ENCODE measurements at places on chromosomes 7 and 10. TPM values are rescaled to one million over a fixed set of nuclear protein-coding genes. Genes with fewer than 3 reads are reported as not detected.

The UPK3B gene
- total RNA-seq = not detected

The BRAF gene
- total RNA-seq = 28.4 TPM

The CDHR3 gene
- total RNA-seq = 1.4 TPM

The TSPAN15 gene
- total RNA-seq = 1.4 TPM

The AGAP5 gene
- 8.6 TPM for total RNA-seq

The GCK gene
- total RNA-seq = 1.0 TPM

The NPSR1 gene
- not detected for total RNA-seq

GRCh38 chr10:48818861-48819520 lies 120.6 kb downstream of the LRRC18 start:
- no peak for DNase-seq

DNA sequence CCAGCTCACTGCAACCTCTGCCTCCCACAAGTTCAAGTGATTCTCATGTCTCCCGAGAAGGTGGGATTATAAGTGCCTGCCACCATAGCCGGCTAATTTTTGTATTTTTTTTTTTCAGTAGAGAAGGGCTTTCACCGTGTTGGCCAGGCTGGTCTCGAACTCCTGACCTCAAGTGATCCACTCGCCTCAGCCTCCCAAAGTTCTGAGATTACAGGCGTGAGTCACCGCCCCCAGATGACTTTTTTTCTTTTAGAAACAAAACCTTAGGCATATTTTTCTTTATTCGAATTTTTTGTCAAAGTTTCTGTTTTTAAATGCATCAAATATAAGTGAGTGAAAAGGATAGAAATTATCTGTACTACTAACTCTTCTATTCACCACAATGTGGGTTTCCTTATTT lies 113.1 kb downstream of the LRRC4 start:
- no peak for DNase-seq

DNA sequence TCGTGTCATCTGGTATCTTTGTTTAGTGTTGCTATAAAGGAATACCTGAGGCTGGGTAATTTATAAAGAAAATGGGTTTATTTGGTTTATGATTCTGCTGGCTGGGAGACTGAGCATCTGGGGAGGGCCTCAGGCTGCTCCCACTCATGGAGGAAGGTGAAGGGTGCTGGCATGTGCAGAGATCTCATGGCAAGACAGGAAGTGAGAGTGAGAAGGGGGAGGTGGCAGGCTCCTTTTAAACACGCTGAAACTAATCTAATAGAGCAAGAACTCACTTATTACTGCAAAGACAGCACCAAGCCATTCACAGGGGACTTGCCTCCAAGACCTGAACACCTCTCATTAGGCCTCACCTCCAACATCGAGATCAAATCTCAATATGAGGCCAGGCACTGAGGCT lies 11.3 kb downstream of the OIT3 start:
- DNase-seq = no peak

- DNase-seq = no peak
Observed at GRCh38 chr7:12157517-12157916, 53.6 kb upstream of the TMEM106B start.

GRCh38 chr10:112775381-112775780 lies 174.7 kb upstream of the TCF7L2 start:
- DNase-seq = no peak

GRCh38 chr10:52706332-52707070 lies 66.1 kb downstream of the MBL2 start:
- no peak for DNase-seq

- no peak for DNase-seq
Observed at GRCh38 chr10:34475274-34475646, 339.8 kb downstream of the PARD3 start.

DNA sequence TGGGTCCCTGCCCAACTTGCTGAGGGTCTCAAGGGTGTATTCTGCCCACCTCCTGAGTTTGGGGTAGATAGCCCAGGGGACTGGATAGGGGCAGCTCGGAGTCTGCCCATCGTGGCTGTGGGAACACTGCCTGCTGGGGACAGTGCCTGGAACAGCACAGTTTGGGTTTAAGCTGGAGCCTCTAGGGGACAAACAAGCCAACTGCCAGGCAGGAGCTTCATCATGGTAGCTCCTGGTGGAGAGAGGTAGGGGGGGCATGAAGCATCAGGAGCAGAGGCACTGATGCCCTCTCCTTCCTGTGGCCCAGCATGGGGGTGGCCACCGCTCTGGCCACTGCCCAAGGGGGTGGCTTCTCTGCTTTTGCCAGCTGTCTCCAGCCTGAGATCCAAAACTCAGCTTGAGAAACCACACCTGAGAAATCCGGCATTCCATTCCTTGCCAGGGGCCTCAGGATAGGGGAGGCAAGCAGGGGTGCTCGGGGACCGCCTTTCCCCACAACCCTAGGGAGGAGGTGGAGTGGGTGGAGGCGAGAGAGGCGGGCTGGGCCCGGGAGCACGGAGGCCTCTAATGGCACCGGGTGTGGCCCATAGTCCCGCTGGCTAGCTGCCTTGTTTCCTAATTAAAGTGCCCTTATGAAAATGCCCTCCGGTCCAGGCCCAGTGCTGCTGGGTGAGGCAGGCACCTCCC lies 47.6 kb downstream of the UNC5B start:
- no peak for DNase-seq

DNA sequence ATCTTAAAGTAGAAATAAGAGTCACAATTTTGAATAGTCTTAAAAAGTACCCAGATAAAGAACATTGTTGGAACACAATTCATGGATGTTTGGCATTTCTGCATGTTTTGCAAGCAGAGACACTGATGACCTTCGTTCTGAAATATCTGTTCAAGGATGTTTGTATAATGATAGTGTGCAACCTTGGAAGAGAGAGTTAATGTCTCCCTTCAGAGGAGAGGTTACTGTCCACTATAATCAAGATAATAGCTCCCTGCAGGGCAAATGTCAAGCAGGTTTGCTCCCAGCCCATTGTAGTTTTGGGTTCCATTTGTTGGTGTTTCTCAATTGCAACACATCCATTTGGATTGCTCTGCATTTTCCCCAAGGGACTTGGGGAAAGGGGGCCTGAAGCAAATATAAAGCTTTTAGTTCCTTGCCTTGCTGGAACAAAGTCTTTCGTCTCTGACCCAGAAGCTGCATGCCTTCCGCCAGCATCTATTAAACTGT lies 45.2 kb downstream of the COL1A2 start:
- DNase-seq = no peak

GRCh38 chr7:89477991-89478390 lies 676.3 kb upstream of the STEAP1 start:
- DNase-seq = no peak

DNA sequence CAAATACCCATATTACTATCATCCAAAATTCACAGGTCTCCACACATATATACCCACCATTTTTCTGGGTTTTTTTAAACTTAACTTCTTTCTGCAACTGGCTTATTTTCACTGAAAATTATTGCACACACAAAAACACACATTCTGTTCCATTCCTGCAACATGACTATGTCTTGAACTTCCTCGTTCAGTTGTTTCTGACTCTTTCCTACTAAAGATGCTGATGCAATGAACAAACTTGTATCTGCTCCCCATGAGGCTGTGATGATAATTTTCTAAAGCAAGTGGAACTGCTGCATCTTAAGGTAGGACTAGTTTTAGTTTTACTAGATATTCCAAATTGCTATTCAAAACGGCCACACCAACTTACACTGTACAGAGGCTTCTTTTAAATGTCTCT lies 77.7 kb downstream of the OSBPL3 start:
- DNase-seq = no peak

- DNase-seq = no peak
Observed at GRCh38 chr7:19249281-19249680, 104.1 kb upstream of the FERD3L start.

DNA sequence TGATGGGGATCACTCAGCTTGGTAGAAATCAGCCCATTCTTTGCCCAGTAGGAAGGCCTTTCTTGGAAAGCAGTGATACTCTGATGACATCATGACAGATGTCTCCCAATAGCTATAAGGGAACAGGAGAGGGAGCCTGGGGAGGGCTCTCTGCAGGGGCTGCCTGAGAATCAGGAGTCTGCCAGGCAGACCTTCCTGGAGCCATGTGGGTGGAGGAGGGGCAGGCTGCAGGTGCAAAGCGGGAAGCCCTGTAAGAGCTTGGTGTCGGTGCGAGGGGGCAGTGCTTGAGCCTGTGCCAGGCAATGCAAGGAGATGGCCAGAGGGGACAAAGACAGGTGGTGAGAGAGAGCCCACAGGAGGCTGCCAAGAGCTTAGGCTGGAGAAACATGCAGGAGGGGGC lies 5.0 kb upstream of the TNS3 start:
- no peak for DNase-seq

DNA sequence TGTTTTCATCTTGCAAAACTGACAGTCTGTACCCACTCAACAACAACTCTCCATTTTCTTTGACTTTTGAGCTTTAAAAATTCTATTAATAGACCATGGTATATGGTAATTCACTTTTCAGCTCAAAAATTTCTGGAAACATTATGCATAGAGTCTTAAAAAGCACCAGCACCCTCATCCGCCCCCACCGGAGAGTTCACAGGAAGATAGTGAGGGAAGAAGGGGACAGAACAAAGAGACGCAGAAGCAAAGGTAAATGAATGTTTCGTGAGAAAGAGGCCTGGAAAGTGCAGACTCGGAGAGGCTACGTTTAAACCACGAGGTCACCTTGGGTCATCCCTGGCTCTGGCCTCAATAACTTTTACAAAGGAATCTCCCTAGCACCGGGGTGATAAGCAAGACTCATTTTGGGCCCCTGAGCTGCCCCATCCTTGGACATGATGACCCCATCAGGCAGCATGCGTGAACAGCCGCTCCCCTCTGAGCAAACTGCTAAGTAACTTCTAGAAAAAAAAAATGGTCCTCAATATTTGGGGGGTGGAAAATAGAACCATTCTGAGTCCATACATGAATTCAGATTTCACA lies 96.3 kb downstream of the CPXM2 start:
- DNase-seq = no peak

GRCh38 chr10:26951650-26952049 lies 90.9 kb upstream of the ABI1 start:
- no peak for DNase-seq

DNA sequence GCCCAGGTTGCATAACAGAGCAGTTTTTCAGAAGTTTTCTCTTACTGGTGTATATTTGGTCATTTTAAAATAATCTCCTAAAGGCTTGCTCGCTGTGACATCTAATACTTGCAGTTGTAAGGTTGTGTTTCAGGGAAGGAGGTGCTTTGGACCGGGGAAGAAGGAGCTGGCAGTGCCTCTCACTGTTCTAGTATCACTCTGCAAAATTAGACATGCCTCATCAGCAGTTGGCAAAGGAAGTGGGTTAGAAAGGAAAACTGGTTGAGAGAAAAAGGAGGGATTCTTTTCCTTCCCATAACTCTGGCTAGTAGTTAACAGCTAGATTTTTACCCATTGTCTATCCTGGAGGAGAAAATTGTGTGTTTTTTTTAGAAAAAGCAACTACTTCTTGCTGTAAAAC lies 34.8 kb downstream of the CUL1 start:
- DNase-seq = no peak

GRCh38 chr7:50851451-50851850 lies 68.8 kb upstream of the GRB10 start:
- no peak for DNase-seq

DNA sequence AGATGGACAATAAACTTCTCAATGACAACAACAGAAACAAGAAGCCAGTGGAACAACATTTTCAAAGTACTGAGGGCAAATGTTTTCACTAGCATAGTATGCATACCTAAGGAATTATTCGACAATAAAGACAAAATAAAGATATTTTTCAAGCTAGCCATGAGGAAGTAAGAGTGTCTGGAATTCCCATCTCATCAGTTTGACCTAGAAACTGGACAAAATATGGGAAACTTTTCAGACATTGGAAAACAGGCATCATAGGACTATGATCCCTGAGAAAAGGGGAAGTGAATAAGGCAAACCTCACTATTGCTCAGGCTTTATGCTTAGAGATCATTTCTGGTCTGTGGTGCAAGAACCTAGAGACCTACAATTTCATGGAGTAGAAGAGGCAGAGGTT lies 86.3 kb downstream of the OAT start:
- DNase-seq = no peak

GRCh38 chr10:88157981-88158465 lies 294.6 kb downstream of the PTEN start:
- no peak for DNase-seq

DNA sequence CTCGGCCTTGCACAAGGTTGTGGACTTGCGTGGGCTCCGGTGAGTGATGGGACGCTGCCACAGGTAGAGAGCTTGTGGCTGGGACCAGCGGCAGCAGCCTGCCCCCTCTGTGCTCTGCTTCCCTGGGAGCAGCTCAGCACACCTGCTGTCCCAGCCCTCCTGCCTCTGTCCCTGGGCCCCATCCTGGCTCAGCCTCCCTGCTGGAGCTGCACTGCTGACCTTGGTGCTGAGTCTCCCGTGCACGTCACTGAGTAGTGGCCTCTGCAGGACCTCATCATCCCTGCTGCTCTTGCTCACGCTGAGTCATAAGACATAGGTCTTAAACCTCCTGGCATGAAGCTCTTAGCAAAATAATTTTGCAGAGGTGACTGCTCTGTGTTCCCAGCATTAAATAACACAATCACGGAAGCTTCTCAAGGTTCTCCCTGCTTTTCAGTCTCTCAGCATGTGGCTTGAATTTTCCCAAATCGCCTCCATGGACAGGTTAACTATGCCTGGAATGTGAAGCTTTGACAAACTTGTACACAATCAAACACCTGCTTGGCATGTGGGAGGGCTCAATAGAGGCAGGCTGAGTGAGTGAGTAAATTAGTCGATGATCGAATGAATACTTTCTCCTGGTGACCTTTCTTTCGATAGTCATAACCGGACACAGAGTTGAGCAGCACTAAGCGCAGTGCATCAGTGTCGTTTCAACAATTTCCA lies 63.8 kb upstream of the NPS start:
- DNase-seq = no peak

DNA sequence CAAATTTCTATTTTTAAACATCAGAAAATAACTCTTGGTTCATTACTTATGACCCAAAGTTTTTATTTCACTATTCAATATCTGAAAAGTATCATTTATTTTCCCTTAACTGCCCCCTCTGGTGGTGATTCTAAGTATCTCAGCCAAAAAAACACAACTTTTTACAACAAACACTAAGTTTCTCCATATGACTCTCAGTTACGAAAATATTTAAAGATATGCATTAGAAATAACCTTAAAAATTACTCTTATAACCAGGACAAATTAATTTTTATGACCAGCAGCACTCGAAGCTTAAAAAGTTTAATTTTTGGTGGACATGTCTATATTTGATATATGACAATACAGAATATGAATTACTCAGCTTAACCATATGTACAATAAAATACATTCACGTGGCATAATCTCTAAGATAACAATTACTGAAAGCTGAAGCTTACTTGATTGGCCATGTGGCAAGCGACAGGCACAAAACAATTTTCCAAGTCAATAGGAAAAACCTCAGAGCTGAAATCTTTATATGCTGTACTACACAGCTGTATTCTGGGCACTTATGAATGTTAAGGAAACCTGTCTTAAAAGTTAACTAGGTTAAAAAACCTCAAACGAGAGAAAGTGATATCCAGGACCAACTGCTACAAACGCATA lies 2.3 kb downstream of the HNRNPA2B1 start:
- DNase-seq = peak; percentile 57

DNA sequence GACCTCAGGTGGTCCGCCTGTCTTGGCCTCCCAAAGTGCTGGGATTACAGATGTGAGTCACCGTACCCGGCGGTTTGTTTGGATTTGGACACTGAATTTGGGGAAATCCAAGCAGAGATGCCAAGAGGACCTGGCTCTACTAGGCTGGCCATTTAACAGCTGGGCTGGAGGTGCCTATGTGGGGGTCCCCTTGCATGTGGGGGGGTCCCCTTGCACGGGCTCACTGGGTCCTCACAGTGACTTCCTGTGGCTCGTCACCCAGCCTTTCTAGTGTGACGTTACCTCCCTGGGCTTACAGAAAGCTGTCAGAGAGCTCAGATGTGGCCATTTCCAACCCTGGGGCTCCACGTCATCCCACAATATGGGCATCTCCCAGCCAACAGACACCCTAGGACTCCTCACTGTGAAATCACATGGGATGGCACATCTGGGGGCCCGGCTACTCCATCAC lies 49.3 kb upstream of the GNA12 start:
- DNase-seq = no peak
